Activated T-cell treated with anti-CD3 and anti-CD28 coated beads, Interleukin-2, amount 50 U/mL, for 72 hours (primary cell): ENCODE measurements at places on chromosomes 13 and 19. TPM values are rescaled to one million over a fixed set of nuclear protein-coding genes. Genes with fewer than 3 reads are reported as not detected.

MCEMP1 gene
- total RNA-seq, result not detected

FXYD5 gene
- 342 TPM for total RNA-seq

DNA sequence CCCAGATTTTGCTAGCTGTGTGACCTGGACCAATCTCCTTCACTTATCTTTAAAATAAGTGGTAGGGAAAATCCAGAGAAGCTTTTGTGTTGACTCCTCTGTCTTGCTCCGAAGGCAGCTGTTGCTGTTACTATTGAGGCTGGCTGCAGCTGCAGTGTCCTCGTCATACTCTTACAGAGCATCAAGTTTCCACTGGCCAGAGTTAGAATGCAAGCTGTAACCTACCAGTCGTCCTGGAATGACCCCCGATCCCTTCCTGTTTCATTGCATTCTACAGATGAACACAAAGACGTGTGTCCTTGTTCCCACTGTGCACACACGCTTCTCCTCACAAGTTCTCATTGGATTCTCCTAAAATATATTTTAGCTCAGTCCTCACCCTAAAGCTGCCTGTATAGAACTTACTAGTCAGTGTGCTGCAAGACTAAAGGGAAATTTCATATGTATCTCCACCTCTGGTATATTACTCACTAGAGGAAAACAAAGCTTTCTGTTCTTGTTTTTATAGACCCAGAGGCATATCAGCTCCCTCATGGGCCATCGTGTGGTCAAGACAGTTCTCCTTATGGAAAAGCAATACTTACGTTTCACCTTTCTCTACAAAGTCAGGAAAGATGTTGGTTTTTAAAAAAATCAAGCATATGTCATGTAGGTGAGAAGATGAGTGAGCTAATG is 589.8 kb downstream of the LMO7 start:
- no peak for DNase-seq

PSG1 gene
- total RNA-seq, result not detected

- peak; percentile 85 for DNase-seq
These were observed 53.6 kb upstream of the LDLR start for GRCh38 chr19:11035441-11036377.

GRCh38 chr13:101390461-101390860 is 25.8 kb downstream of the NALCN start:
- no peak for DNase-seq

GRCh38 chr19:32373585-32374295 is 28.3 kb downstream of the ZNF507 start:
- DNase-seq, result no peak

GRCh38 chr13:77429320-77430142 is 102.6 kb upstream of the MYCBP2 start:
- peak; percentile 72 for DNase-seq

- no peak for DNase-seq
These were observed 250.9 kb downstream of the DLEU7 start for GRCh38 chr13:50592412-50593155.

- peak; percentile 67 for DNase-seq
These were observed 1.7 kb downstream of the ANO8 start for GRCh38 chr19:17332677-17333581.

DNA sequence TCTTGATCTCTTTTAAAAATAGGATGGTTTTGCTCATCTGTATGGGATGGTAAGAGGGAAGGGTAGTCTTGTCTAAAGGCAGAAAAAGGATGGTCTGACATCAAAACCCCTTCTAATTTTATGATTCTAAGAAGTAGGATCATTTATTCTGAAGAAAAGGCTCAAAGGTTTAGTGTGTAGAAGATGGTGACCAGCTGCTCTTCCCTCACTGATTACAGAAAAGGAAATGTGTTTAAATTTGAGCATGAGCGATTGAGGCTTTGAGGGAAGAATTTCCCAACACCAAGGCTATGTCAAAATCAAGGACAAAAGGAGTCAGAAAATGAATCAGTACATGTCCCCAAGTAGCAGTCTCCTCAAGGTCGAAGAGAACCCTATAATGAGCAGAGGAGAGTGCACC is 909.8 kb downstream of the EFNB2 start:
- DNase-seq, result no peak

- DNase-seq, result no peak
These were observed 6.9 kb downstream of the PRR36 start for GRCh38 chr19:7867092-7867844.

KLK4 gene
- not detected for total RNA-seq

KIR2DL4 gene
- total RNA-seq, result 0.63 TPM

- DNase-seq, result no peak
These were observed 540.6 kb upstream of the HTR2A start for GRCh38 chr13:47437406-47437805.

- no peak for DNase-seq
These were observed 8.5 kb upstream of the XPO4 start for GRCh38 chr13:20911037-20911436.

- no peak for DNase-seq
These were observed 4.5 kb downstream of the SF3A2 start for GRCh38 chr19:2240881-2241760.

DNA sequence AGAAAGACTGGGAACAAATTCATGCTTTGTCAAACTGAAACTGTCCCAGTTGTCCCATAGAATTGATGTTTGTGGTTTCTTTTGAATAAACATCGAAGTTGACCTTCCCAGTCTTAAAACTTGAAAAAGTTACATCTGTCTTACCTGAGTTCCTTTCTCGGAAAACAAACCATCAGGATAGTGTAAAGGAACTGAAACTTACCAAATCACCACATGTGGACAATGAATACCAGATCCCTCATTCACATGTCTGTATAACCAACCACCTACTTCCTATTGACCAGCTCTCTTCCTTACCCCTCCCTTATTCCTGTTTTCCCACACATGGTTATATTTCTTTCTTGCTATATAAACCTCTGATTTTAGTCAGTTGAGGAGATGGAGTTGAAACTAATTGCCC is 791.7 kb upstream of the PCDH20 start:
- no peak for DNase-seq
